ENCODE measurements at places on chromosomes 6 and 20. TPM values are rescaled to one million over a fixed set of nuclear protein-coding genes. Genes with fewer than 3 reads are reported as not detected.
A peak's percentile ranks its signal among the peaks of the same experiment; 100 is the strongest.

Gene EPB41L2
- total RNA-seq, result 39.9 TPM

Gene NFATC2
- 12.4 TPM for total RNA-seq

GRCh38 chr6:166078294-166078693, 89.4 kb downstream of the TBXT start:
- no peak overlapping the region for H3K4me3 ChIP-seq
- DNase-seq, result no peak
- H3K27me3 ChIP-seq, result peaks cover 4% of the 10 kb centered on the region
- no peak overlapping the region for H3K27ac ChIP-seq

- H3K4me3 ChIP-seq, result peak within 1 kb of the TSS; percentile 75
- no peaks in the 10 kb centered on the region for H3K27me3 ChIP-seq
- H3K4me1 ChIP-seq, result peaks cover 14% of the 10 kb centered on the region
- peak within 1 kb of the TSS; percentile 61 for H3K27ac ChIP-seq
- H3K36me3 ChIP-seq, result no peaks in the 10 kb centered on the region
- peak; percentile 96 for DNase-seq
Observed at GRCh38 chr20:18587665-18588573, at the start of gene DTD1. Gene DTD1 (plus strand): TSS chr20:18588054. CDS start chr20:18588073, 19 bp downstream.

DNA sequence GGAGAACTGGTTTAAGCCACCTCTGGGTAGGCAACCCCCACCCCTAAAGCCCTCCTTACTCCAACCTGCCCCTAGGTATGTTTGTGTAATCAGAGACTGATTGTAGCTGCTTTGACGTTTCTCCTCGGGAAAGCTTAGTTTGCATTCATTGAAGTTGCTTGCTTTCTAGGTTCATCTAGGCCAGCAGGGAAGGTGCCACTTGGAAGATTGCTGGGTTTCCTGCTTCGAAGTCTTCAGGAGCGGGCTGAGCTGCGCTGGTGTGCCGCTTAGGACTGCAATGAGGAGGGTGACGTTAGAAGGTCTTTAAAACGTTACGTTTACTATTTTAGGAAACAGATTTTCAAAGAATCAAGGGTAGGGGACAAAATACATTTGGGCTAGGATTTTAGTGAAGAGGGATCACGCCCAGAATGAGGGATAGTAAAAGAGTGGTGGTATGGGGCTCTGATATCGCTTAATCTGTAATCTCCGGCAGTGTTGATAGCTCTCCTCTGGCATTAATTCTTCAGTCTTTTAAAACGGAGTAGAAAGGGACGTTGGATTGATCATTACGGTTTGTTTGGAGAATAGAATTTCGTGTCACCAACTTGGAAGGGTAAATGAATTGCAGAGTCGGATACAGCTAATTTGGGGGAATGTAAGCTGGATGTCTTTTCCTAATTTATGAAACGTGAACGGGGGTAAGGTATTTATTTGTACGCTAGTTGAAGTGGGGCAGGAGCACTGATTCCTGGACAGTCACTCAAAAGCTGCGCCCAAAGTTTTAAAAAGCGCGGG, 92.6 kb upstream of the PRDM1 start:
- H3K27ac ChIP-seq, result no peak overlapping the region
- H3K4me1 ChIP-seq, result 0 out of 2 replicates have a peak, but pooled peaks cover 14% of the 10 kb centered on the region
- H3K4me3 ChIP-seq, result no peak overlapping the region
- DNase-seq, result no peak
- H3K36me3 ChIP-seq, result no peaks in the 10 kb centered on the region

- no peak overlapping the region for H3K27ac ChIP-seq
- H3K27me3 ChIP-seq, result peaks cover 8% of the 10 kb centered on the region
- no peak overlapping the region for H3K4me3 ChIP-seq
- H3K4me1 ChIP-seq, result no peaks in the 10 kb centered on the region
- no peak for DNase-seq
- H3K36me3 ChIP-seq, result no peaks in the 10 kb centered on the region
Observed at GRCh38 chr6:168827586-168827871, 386.5 kb downstream of the SMOC2 start.

DNA sequence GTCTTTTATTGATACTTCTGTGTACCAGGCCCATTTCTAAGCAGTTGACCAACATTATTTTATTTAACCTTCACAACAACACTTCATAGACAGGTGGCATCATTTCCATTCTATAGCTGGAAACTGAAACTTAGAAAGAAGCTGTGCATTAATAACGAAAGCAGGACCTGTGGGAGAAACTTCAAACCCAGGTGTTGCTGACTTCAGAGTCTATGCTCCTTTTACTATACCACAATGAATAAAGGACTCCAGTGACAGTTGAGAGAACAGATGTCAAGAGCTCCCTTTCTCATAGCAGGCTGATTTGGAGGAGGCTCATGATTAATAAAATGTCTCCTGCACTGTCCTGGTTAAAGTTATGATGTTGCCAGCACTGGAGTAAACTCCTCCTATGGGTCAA, 56.6 kb upstream of the POU3F2 start:
- DNase-seq, result no peak
- peaks cover 73% of the 10 kb centered on the region for H3K27me3 ChIP-seq
- H3K36me3 ChIP-seq, result no peaks in the 10 kb centered on the region
- H3K4me1 ChIP-seq, result no peaks in the 10 kb centered on the region
- no peak overlapping the region for H3K27ac ChIP-seq

DNA sequence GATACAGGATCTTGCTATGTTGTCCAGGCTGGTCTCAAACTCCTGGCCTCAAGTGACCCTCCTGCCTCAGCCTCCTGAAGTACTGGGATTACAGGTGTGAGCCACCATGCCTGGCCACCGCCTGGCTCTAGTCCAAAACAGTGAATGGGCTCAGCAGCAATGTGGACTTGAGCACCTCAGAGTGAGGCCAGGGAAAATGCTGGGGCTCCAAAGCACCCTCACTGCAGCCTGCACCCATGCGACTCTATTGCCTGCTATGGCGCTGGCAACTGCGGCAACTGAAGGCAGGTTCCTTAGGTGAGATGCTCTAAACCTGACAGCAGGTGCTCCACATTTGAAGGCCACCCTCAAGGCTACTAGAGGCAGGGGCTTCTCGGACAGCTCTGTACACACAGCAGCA, 26.5 kb downstream of the MAP1LC3A start:
- H3K4me1 ChIP-seq, result peaks cover 18% of the 10 kb centered on the region
- no peak overlapping the region for H3K27ac ChIP-seq
- no peaks in the 10 kb centered on the region for H3K36me3 ChIP-seq
- no peaks in the 10 kb centered on the region for H3K27me3 ChIP-seq
- no peak overlapping the region for H3K4me3 ChIP-seq
